Stimulated activated CD8-positive, alpha-beta memory T cell treated with anti-CD3 and anti-CD28 coated beads, Interleukin-2, amount 100 ng/mL, for 1 hour (primary cell): ENCODE measurements at places on chromosomes 7 and 10.

DNA sequence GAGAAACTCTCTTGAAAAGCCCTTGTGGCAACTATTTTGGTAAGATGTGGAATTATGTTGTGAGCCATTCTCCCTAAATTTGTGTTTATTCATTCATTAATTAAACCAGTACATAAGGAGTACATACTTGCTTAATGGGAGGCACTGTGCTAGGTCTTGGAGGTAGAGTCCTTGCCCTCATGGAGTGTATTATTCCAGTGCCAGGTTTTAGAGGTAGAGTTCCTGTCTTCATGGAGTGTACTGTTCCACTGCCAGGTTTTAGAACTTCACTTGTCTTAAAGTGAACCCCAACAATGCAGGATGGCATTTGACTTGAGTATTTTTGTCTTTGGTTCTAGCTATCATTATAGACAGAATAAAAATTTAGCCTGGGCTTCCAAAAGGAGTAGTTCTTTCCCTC, 8.8 kb downstream of the MXI1 start:
- DNase-seq, result no peak

GRCh38 chr10:47146572-47146971, 153.4 kb upstream of the GDF10 start:
- DNase-seq, result no peak

GRCh38 chr7:25669281-25669781, 441.0 kb upstream of the NPVF start:
- no peak for DNase-seq

DNA sequence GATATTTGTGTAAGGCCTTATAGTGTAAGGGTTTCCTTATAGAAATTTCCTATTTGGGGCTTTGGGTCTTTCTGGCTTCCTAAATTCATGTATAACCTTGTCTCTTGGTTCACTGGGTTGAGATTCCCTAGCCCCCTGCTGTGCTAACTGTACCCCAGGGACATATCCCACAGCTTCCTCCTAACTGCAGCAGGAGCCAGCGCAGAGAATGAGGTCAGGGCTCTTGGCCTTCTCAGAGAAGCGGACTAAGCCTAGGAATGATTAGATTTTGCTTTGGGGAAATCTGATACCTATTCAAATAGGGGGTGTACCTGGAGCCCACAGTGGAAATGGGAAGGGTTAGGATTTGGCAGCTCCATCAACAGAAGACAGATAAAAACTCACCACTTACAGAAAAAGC, 138.1 kb upstream of the EFCAB10 start:
- DNase-seq, result no peak

- DNase-seq, result no peak
These were observed 8.8 kb upstream of the AFAP1L2 start for GRCh38 chr10:114412907-114413797.

GRCh38 chr7:131970602-131971001, 414.2 kb upstream of the PODXL start:
- DNase-seq, result no peak

GRCh38 chr10:74025380-74025978, 27.6 kb downstream of the VCL start:
- no peak for DNase-seq

GRCh38 chr7:77425101-77426051, 9.2 kb upstream of the GSAP start:
- no peak for DNase-seq

DNA sequence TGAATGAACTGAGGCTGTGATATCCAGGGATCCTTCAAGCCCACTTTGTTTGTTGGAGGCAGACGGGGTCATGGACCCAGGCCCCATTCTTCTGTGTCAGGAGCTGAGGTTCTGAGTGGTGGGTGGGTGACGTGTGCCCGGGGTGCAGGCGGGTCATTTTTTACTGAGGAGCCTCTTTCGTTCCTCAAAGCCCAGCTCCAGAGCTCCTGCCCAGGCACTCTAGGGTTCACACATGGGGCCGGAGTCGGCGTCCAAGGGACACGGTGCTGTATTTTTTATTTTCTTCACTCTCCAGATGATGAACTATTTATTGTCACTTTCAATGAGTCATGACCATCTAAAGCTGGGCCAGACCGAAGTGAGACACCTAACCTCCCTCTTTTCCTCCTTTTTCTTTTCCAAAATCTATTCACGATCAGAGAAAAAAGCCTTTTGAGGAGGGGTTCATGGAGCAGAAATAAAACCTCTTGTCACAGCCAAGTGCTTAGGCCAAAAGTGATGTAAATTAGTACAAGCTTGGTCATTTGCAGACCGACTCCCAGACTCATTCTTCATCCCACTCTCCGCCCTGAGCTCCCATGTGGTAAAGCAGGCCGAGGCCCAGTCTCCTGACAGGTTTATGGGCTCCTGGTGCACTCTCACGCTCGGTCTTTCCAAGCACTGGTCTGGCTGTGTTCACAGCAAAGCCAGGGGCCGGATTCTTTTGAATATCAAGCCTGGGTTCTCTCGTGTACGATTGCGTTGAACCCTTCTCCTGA, 41.4 kb upstream of the PITRM1 start:
- DNase-seq, result no peak

- DNase-seq, result no peak
These were observed 31.5 kb downstream of the CREB3L2 start for GRCh38 chr7:137970253-137970975.

- no peak for DNase-seq
These were observed 4.9 kb upstream of the PPIA start for GRCh38 chr7:44791278-44792219.

DNA sequence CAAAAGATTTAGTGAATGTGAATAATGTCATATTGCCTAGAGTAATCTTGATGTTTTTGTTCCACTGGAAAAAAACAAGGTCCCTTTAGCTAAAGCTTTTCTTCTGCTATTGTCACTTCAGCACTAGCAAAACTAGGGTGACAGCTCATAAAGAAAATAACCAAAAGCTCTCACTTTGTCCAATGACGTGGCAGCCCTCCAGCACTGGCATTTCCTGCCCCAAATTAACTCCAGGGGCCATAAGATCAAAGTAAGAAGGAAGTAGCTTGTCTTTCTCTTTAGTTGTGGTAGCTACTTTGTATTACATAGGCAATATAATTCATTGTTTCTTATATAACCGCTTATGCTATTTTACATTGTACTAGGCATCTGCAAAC, 47.3 kb downstream of the LRRN3 start:
- no peak for DNase-seq

DNA sequence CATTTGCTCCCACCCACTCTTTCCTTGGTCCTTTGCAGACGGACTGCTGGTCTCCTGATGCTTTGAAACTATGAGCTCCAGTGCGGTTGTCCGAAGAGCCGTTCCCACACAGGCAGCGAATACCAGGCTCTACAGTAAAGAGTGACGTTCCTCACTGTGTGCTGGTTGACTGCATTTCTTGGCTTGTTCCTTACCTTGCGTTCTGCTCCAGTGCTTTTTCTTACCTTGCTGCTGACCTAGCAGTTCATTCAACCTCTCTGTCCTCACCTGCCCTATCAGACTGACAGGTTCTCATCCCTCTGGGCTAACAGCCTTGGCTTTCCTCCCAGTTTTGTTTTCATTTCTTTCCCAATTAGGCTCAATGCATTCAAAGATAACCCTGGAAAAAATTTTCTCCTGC, 214.8 kb downstream of the TMEM178B start:
- no peak for DNase-seq
